Activated naive CD4-positive, alpha-beta T cell treated with anti-CD3 and anti-CD28 coated beads for 36 hours (primary cell): ENCODE measurements at places on chromosomes 6 and 20.
A peak's percentile ranks its signal among the peaks of the same experiment; 100 is the strongest.

DNA sequence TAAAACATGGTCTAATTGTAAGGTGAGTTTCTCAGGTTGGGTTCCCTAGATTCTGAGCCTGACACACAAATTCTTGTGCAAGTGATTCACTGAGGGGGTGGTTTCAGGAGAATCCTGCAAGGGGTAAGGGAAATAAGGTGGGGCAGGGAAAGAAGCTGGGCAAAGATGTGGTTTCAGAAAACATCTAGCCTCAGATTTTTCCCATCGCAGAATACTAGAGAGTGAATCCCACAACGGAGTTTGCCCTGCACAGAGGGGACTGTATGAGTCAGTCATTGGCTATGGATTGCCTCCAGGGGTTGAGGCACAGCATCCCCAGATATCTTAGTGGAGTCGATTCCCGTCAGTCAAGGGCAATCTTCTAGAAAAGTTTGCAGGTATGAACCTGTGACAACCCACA is 65.2 kb downstream of the PRL start:
- no peak for DNase-seq

DNA sequence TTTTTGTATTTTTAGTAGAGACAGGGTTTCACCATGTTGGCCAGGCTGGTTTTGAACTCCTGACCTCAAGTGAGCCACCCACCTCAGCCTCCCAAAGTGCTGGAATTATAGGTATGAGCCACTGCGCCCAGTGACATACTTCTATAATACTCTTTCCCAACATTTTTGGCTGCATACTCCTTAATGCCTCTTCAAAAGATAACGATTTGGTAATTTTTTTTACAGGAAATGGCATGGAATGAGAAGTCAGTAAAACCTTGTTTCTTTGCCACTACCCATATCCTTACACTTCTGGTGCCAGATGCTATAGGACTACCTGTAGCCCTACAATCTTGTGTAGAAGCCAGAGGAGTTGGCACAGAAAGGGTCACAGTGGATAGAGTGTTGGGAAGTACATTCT is 41.4 kb upstream of the SGK1 start:
- DNase-seq = no peak

GRCh38 chr6:51049288-51049982 is 230.8 kb downstream of the TFAP2B start:
- no peak for DNase-seq

DNA sequence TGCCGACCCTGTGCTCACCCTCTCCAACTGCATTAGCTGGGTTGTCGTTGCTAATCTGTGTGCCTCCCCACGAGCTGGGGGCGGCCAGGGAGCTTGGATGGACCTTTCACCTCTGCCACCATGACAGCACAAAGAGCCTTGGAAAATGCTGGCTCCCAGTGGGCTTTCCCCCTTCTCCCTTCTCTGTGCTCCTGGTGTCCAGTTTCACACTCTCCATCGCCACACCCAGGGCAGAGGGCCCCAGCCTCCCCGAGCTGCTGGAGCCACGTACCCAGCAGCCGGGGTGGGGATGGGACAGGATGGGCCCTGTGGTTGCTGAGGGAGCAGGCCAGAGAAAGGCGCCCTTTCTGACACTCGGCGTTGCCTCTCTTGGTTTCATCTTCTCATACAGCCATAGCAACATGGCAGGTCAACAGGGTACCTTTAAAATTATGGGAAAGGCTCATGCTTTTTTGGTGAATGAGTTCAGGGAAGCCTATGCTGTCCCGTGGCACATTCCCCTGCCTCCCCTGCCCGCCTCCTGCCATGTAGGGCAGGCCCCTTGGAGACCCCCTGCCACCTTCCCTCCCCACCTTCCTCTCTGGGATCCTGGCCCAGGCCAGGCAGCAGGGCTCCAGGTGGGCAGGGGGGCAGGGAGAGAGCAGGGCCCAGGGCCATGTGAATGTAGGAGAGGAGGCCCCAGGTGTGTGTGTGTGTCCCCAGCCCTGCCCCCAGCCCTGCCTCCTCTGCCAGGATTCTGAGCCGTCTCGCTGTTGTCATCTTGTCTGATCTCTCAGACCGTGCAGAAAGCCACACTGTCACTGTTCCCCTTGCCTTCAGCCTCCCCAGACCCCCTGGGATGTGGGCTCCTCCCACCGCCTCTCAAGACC is 85.2 kb upstream of the CCDC167 start:
- DNase-seq = no peak

DNA sequence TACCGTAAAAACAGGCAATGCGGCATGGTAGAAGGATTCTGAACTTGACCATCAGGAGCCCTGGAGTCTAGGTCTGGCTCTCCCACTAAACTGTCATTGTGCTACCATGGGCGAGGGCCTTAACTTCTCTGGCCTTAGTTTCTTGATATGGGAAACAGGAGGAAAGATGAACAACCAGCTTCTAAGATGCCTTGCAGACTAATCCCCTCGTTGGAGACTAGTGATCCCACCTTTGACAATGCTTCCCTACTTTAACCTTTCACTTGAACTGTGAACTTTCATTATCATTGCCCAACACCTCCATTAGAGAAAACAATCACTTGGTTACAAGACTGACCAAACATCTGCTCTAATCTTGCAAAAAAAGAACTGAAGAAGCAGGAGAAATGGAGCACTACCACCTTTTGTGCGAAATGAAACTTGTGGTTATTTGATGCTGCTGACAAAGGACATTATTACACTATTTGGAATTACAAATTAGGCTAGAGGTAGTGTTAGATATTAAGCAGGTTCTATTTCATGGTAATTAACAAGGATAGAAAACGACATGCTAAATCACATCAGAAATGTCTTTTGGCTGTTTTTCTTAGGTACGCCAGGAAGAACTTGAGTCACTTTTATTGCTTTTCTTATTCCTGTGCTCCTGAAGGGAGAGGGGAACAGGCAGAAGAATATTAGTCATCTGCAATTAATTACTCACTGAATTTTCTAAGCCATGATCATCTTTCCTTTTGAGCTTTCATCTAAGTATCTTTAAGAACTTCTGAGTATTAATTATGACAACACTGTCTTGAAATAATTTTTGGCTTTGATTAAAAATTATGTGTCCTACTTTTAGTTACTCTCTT is 39.1 kb upstream of the ARHGAP18 start:
- DNase-seq = no peak

DNA sequence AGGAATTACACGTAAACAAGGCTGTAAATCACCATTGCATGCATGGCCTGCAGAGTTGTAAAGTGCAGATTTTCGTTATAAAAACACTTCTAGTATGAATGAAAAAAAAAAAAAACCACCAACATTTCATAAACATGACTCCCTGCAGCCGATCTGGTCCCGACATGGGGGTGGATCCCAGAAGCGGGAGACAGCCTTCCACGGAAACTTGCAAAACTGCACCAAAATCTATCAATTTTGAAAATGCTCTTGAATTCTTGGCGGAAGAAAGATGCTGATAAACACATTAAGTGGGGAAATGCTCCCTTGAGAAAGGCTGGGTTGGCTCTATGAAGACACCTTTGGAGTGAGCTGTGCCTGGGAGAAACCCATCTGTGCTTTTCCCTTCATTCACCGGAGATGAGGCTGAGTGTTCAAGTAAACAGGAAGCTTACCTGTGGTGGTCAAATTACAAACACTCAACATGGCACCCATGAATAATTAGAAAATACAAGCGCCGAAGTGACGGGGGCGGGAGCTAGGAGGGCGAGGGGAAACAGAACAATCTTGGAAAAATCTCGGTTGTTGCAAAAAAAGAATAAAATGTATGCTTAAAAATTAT is 845 bp upstream of the ANKRD60 start:
- DNase-seq = no peak

- DNase-seq = peak; percentile 84
Observed at GRCh38 chr6:35719830-35720733, 16.8 kb upstream of the ARMC12 start.

GRCh38 chr6:128333581-128334223 is 186.7 kb downstream of the PTPRK start:
- no peak for DNase-seq

DNA sequence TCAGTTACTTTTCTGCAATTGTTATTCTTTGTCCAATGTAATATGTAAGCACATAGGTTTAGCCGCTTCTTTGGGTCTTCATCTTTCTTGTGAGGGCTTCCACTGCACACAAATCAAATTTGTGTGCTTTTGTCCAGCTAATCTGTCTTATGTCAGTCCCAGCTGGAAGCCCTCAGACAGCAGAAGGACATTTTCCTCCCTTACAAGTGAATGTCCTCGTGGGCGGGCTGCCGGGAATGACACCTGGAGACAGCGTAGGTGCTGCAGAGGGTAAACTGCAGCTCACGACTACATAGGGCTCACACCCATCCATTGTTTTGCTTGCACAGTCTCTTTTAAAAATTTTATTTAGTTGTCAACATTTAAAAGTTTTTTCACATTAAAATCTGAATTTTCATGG is 24.6 kb upstream of the PPP1R14C start:
- DNase-seq = no peak

DNA sequence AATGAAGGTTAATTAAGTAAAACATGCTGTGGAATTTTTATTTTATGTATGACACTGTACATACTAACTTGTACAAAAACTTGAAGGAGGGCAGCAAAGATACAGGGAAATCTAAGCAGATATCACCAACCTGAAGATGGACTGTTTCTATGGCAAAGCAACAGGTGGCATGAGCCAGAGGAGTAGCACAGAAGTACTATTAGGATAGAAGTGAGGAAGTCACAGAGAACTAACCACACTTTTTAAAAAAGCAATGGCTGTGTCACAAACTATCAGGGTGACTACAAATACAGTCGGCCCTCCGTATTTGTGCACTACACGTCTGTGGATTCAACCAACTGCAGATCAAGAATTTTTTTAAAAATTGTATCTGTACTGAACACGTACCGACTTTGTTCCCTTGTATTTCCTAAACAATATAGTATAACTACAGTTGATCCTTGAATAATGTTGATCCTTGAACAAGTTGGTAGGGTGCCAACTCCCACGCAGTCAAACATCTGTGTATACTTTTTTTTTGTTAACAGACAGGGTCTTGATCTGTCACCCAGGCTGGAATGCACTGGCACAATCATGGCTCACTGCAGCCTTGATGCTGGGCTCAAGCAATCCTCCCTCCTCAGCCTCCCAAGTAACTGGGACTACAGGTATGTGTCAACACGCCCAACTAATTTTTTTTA is 61.0 kb downstream of the NUDT3 start:
- DNase-seq = no peak

DNA sequence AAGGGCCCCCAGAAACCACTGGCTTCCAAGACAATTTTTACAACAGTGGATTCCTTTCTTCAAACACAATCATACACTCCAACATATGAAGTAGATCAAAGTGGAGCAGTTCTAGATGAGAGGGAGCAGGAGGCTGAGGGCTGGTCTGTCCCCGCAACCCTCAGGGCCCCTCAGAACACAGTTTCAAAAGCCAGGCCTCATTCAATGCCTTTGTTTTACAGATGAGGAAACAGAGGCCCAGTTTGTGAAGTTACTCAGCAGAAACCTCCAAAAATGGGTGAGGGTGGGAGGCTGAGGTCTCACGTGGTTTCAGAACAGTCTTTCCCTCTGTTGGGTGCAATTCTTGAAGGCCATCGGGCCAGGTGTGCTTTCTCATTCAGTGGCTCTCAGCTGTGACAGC is 134.9 kb downstream of the SCML4 start:
- no peak for DNase-seq

DNA sequence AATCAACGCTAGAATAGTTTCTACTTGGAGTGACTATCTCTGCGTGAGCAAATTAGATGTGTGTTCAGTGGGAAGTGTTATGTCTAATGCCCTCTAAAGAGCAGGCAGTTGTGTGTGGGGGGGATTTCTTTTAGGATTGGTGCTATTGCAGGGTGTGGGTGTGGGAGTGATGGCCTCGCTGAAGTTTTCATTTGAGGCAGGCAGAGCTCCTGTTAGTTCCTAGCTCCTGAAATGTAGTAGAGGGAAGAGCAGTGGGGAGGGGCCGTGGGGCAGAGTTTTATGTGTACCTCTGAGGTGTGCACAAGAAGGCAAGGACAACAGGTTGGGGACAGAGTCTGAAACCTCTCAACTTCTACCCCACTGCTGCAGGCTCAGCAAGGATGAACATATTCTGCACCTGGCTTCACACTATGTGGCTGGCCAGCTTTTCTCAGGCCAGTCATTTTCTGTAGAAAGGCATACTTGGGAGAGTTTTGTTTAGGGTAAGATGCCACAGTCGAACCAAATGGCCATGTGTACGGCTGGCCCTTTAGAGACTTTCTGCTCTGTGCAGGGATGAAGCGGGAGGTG is 229.2 kb upstream of the SUPT3H start:
- DNase-seq = no peak

- DNase-seq = no peak
Observed at GRCh38 chr6:56742122-56742791, 99.6 kb upstream of the DST start.

DNA sequence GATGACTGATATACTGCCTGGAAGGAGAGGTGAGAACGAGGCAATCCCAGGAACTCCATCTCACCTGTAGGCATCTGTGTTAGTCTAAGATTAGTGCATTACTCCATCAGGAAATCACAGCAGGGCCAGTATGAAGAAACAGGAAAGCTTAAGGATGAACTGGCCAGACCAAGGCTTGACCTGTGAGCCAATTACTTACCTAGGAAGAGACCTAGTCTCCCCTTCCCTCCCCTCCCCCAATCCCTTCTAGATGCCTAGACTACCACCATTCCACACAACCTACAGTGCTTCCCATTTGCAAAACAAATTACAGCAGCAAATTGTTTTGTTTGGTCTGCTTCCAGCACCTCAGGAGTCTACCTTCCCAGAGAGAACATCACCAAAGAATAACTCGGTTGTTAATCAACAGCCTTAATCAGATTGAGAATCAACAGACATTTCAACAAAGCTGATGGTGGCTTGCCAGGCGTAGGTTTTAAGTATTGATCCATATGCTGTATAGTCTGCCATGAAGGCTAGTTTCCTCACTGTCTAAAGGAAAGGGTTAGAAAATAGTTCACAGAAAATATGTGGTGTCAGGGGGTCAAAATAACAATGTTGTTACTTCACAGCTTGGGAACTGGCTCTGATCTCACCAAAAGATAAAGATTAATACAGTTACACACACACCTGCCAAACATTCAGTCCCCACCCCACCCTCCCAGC is 10.1 kb downstream of the PKHD1 start:
- no peak for DNase-seq

GRCh38 chr6:72559555-72559954 is 62.3 kb upstream of the KCNQ5 start:
- no peak for DNase-seq

DNA sequence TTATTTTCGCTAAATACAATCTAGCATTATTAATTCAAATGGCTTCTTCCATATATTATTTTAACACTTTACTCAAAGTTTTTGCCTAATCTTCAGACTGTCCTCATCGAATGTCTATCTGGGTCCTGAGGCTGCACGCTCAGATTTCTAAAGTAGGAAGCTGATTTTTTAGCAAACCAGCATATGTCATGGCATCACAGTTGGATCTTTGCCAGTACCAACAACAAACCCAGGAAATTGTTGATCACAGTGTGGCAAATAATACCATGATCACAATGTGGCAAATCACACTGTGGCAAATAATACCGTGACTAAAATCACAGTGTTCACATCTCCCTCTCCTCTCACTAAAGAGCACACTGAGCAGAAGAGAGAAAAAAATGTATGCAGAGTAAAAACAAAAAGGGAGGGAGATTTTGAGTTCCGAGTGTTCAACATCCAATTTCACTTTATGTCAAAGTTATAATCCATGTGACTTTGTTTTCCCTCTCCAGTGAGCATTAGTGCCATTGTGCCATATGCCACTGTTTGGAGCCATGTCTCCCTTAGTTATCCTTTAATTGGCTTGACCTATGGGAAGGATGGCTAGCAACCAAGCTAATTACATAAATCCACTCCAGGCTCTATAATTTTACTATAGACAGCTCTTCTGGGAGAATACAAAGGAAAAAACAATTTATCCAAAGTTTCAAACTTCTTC is 1059.6 kb downstream of the HACE1 start:
- DNase-seq = no peak
